ENCODE measurements at places on chromosomes 2 and 18. TPM values are rescaled to one million over a fixed set of nuclear protein-coding genes. Genes with fewer than 3 reads are reported as not detected.

Gene WNT6
- 1.3 TPM for total RNA-seq

Gene FSIP2
- total RNA-seq: 1.5 TPM

Gene SERPINB5
- not detected for total RNA-seq

Gene DPYSL5
- total RNA-seq: not detected

Gene RAB6C
- total RNA-seq: not detected

Gene CNRIP1
- total RNA-seq: 15.9 TPM

Gene CFC1
- not detected for total RNA-seq

Gene LRRTM4
- 1.3 TPM for total RNA-seq

Gene INHA
- 2.4 TPM for total RNA-seq

Gene KLHL30
- total RNA-seq: 24.2 TPM

Gene NCKAP5
- total RNA-seq: 5.2 TPM

Gene TBC1D8
- 53.3 TPM for total RNA-seq

Gene CYP27A1
- 43.8 TPM for total RNA-seq

Gene UBR3
- 112 TPM for total RNA-seq

Gene IL1R2
- not detected for total RNA-seq

Gene IL1F10
- not detected for total RNA-seq

Gene FAM124B
- total RNA-seq: 1.4 TPM

Gene LRATD1
- total RNA-seq: 3.2 TPM

Gene DSG4
- total RNA-seq: not detected

Gene C2orf49
- total RNA-seq: 21.7 TPM

Gene COX7A2L
- total RNA-seq: 98.1 TPM

Gene TMEM37
- 1.6 TPM for total RNA-seq

Gene ADRA2B
- total RNA-seq: 3.7 TPM

Gene NAT8
- total RNA-seq: not detected

Gene RIT2
- not detected for total RNA-seq

Gene PUS10
- total RNA-seq: 5.3 TPM

Gene RPRM
- not detected for total RNA-seq

Gene SCN9A
- 0.69 TPM for total RNA-seq

Gene MAP2
- total RNA-seq: 5.6 TPM

Gene CARF
- 9.4 TPM for total RNA-seq

All from heart left ventricle (tissue), 16 donors.